Cortex of kidney (tissue), 1 donor: ENCODE measurements at places on chromosomes 12 and 14.

- DNase-seq, result no peak
Observed at GRCh38 chr12:96442906-96443305, 42.7 kb upstream of the CDK17 start.

- DNase-seq, result no peak
Observed at GRCh38 chr12:110705309-110705708, 16.4 kb upstream of the HVCN1 start.

DNA sequence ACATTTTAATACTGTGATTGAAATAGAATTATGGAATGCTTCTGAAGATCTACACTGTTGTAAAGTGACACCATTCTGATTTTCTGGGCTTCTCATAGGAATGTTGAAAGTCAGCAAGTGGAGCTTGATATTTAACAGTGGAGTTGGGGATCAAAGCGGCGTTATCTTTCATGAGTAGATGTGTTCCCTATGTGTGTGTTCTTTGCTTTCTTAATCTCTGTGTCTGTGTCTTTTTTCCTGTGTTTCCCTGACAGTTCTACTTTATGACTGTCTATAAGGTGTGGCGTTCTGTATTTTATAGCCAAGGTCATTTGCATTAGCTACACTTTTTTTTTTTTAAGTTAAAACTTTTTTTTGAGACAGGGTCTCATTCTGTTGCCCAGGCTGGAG is 24.7 kb downstream of the SYNE2 start:
- no peak for DNase-seq

- no peak for DNase-seq
Observed at GRCh38 chr14:70801836-70802235, 7.5 kb downstream of the MAP3K9 start.

DNA sequence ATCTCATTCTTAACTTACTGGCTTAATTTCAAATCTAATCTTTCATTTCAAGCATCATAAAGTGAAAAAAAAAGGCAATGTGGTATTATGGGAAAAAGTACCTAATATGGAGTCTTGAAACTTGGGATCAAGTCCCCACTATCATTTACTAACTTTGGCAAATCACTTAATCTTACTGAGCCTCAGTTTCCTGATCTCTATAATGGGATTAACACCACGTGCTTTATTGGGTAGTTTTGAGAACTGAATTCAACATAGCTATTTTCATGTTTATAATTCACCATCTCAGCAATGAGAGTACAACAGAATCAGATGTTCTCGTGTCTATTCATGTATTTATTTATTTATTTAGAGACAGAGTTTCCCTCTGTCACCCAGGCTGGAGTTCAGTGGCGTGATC is 78.3 kb downstream of the NTN4 start:
- no peak for DNase-seq

DNA sequence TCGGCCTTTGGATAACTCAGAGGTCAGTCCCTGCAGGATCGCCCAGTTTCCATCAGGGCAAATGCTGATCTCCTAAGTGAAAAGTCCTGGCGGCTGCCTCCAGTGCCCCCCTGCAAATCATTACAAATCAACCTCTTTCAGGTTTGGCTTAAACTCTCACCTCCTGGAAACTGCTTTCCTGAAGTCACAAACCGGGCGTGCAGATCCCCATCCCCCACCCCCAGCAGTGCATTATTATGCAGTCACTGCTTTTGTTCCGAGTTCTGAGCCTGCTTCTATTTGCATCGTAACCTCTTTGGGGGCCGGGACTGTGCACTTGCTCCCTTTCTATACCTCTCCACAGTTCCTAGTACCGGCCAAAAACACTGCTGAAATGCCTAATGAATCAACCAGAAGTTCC is at the start of gene USP44:
TSS of gene USP44 (minus strand) at position 172 of the 400 bp plus-strand sequence. CDS start 17,220 bp downstream, outside the sequence.
- no peak for DNase-seq

GRCh38 chr14:98056946-98057345 is 1215.1 kb downstream of the BCL11B start:
- DNase-seq, result no peak

DNA sequence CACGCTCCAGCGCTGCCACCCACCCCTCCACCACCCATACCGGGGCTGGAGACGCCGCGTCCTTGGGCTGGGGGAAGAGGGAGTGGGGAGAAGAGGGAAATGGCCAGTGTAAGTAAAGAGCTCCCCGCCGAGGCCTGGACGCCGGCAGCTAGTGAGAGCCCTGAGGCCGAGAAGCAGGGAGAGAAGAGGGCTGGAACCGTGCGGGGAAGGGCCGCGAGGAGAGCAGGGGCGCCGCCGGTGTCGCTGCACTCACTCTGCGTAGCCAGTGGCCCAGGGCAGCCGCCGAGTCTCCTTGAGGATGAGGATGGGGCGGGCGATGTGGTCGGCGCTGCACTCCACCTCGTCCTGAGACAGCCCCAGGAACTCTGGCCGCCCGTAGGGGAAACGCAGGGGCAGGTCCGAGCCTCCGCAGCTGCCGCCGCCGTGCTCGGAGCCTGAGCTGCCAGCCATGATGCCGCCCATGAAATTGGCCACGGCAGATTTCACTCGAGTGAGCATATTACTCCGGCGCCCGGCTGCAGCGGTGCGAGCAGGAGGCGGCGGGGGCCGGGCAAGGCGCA is 631 bp downstream of the PPM1H start:
- DNase-seq, result no peak

GRCh38 chr12:12008232-12008850 is 62.4 kb upstream of the BCL2L14 start:
- no peak for DNase-seq

DNA sequence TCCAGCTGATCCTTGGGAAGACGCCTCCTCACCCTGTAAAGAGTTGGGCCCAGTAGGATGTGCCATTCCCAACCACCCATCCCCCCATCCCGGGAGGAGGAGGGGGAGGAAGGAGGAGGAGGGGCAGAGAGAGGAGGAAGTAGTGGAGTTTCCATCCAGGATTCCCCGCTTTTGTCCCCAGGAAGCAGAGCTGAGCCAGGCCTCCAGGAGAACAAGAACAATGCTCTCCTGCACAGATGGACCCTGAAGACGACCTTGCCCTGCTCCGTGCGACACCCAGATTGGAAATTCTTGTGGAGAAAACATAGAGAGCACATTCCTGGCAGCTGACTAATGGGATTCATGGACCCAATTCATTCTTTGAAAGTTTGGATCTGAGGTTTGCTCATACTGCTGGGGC is 132.3 kb upstream of the CRY1 start:
- DNase-seq, result no peak

DNA sequence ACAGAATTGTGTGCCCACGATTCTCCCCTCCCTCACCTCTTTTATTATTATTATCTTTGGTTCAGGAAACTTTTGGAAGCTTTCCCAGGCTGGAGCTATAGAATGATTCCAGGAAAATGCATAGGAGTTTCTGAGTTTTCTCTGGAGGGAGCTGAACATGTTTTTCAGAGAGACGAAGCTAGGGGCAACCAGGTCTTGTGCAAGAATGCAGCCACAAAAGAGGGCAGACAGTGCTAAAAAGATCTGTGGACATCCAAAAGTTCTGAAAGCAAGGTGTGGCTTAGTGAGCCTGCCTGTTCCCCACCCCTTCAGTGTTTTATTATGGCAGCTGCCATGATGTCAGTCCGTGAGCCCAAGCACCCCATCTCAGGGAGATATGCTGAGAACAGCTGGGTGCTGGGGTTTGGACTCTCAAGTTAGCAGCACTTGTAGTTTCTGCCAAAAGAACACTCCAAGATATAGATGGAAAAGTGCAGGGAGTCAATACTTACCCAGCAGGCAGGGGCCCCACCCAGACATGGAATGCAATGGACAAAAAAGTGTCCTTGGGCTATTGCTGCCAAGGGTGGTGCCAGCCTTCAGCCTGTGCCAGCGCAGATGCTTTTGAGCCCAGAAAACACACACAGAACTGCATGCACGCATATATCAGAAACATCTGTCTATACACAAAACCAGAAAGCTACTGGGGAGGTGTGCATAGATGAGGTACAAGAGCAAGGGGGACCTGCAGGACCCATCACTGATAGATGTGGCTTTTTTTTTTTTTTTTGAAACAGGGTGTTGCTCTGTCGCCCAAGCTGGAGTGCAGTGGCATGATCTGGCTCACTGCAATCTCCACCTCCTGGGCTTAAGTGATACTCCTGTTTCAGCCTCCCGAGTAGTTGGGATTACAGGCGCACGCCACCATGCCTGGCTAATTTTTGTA is 17.0 kb upstream of the IRF2BPL start:
- DNase-seq, result no peak

DNA sequence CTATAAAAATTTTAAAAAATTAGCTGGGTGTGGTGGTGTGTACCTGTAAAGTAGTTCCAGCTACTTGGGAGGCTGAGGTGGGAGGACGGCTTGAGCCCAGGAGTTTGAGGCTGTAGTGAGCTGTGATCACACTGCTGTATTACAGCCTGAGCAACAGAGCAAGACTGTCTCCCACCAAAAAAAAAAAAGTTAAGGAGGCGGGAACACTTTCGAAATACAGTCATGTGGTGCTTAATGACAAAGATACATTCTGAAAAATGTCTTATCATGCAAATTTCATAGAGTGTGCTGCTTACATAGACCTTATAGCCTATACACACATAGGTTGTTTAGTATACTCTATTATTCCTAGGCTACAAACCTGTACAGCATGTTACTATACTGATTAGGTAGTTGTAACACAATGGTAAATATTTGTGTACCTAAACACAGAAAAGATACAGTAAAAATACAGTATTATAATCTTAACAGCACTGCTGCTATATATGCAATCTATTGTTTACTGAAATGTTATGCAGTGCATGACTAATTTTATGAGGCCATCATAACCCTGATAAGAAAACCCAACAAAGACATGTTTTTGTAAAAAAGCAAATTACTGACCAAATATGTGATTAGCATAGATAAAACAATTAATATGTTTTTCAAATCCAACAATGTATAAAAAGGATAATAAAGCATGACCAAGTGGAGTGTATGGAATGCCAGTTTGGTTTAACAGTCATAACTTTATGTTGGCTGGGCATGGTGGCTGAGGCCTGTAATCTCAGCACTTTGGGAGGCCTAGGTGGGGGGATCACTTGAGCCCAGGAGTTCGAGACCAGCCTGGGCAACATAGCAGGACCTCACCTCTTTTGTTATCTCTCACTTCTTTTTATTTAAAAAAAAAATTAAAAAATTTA is 11.4 kb downstream of the EIF2S1 start:
- no peak for DNase-seq

DNA sequence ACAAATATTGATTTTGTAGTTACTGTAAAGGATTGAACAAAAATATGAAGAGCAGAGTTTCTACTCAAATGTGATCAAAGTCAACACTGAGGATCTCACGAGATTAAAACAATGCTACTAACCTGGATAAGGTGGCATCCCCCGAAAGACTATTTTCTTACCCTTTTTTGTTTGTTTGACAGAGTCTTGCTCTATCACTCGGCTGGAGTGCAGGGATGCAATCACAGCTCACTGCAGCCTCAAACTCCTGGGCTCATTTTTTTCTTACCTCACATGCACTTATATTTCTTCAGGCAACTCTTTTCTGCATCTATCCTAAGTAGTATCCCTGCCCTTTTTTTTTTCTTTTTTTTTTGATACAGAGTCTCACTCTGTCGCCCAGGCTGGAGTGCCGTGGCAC is 109.2 kb downstream of the VEZT start:
- no peak for DNase-seq

- DNase-seq, result no peak
Observed at GRCh38 chr12:6891646-6892001, 13.0 kb upstream of the LRRC23 start.

DNA sequence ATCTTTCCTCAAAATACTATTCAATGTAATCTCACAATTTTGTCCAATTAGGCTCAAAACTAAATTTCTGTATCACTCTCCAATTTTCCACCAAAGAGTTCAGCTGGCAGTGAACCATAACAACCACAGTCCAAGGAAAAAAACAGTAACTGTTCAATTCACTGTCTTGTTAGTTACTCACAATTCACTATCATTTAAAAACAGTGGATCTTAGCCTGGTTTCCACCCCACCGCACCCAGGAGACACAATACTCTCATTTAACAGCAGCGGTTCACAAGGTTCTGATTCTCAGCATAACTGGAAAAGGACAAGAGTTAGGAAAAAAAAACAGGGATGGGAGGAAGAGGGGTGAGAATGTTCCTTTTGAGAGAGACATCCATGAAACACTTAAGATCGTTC is 40.5 kb downstream of the MED13L start:
- DNase-seq, result no peak

GRCh38 chr14:89185919-89186855 is 230.8 kb downstream of the FOXN3 start:
- no peak for DNase-seq

GRCh38 chr12:90710711-90711110 is 244.3 kb downstream of the CCER1 start:
- DNase-seq, result no peak

- no peak for DNase-seq
Observed at GRCh38 chr12:30546121-30546520, 149.5 kb downstream of the IPO8 start.

DNA sequence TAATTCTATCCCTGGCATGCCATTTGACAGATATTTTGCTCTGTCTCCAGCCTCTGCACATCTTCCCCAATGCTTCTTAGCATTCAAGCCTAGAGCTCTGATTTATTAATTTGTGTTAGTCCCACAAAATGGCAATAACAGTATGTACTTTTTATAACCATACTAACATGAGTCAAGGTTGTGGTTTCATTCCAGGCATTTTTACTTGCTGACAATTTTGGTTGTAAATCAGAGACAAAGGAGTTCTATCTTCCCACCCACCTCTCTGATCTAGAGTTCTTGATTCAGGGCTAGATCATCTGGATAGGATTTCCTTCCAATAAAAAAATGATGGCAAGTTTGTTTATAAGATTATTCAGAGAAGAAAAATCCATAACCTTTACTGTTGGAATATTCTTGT is 18.5 kb upstream of the CISTR start:
- no peak for DNase-seq

- DNase-seq, result no peak
Observed at GRCh38 chr14:89277203-89277602, 139.8 kb downstream of the FOXN3 start.

DNA sequence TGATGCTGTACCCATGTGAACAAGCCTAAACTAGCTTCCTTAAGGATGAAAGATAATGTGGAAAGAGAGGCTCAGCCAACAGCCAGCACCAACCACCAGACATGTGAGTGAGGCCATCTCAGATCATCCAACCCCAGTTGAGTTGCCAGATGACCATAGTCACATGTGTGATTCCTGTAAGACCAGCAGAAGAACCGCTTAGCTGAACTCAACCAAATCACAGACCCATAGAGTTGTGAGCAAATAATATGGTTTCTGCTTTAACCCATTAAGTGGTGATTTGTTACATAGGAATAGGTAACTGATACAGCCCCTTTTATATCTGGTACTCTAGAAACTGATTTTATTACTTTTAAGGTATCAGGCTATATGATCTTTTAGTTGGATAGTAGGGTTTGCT is 17.6 kb upstream of the ELK3 start:
- no peak for DNase-seq

GRCh38 chr14:96676166-96676565 is 121.0 kb upstream of the VRK1 start:
- no peak for DNase-seq

GRCh38 chr12:46480724-46481123 is 108.2 kb upstream of the SLC38A2 start:
- DNase-seq, result no peak
